ENCODE measurements at places on chromosomes 5 and 9.
A peak's percentile ranks its signal among the peaks of the same experiment; 100 is the strongest.

GRCh38 chr9:101408374-101409078 lies 9.9 kb downstream of the ZNF189 start:
- DNase-seq: no peak

DNA sequence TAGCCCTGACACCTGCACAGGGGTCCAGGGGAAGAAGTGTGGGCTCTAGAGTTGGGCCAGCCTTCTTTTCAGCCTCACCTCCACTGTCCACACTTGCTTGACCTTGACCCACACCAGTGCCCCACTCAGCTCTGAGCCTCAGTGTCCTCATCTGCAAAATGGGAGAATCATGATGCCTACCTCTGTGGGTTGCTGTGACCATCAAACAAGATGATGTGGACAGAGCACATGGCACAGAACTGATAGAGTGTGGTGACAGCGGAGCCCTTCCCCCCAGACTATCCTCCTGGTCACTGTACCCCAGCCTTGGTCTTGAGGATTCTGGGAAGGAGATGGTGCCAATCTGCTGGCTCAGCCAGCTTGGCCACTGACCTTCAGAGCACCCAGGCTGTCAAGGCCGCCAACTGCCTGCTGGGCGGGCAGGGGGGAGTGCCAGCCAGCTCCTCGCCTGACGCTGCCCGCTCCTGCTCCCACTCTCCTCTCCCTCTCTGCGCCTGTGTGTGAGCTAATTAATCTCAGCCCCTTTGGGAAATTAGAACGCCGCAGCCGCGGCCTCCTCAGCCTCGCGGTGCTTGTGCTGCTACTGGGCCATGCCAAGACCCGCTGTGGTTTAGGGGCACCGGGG lies 16.7 kb downstream of the CXXC5 start:
- no peak for DNase-seq

DNA sequence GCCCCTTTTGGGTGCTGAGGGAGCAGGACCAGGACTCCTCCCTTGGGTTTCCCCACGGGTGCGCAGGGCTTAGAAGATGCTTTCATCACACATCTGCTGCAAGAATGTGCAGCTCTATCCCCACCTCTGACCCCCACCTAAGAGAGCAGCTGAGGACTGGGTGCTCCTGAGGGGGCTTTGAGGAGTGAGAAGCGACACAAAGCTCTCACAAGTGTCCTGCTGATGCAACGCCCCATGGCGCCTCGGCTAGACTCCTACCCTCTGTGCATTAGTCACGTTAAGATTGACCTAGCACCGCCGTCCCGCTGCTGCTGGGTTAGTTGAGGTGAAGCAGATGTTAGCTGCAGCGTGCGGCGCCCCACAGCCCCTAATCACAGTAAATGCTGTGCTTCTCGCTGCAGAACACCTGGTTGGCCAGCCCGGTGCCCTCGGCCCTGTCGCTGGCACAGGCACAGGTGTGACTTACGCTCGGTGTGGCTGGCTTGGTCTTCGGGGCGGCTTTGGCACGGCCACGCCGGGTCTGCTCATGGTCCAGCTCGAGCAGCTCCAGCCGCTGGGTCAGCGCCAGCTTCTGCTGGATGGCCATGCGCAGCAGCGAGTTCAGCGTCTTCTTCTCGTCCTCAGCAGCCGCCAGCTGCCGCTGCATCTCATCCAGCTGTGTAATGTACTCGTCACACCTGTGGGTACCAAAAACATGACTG lies 45.0 kb upstream of the IPPK start:
- DNase-seq: no peak

GRCh38 chr5:169106911-169107706 lies 193.8 kb downstream of the SLIT3 start:
- DNase-seq: no peak

- DNase-seq: no peak
These were observed 11.8 kb downstream of the COL5A1 start for GRCh38 chr9:134653259-134654009.

DNA sequence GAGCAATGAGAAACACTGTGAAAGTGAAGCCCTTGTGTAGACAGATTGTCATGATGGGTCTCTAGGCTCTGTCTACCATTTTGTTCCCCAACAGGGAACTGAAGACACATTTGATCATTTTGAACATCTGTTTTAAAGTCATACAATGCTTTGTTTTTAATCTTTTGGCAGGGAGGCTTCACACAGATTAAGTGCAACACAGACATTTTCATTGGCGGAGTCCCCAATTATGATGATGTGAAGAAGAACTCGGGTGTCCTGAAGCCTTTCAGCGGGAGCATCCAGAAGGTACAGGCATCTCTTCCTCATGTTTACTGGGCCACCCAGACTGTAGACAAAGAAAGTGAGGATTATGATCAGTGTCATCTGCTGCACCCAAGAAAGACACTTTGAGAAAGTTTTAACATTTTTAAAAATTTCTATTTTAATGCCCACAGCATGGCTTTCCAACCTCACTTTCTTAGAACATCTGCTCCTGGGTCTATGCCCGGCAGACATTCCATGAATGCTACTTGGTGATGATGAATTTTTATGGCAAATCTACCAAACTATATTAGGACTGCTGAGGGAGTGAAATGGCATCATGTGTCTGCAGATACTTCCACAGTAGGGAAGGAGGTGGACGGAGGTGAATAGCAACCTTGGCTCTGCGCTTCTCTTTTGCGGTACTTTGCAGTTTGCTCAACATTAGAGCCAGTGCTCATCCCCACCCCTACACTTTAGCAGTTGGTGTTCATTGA lies 121.3 kb downstream of the LIFR start:
- no peak for DNase-seq

- DNase-seq: no peak
These were observed 51.8 kb upstream of the APC start for GRCh38 chr5:112685931-112686330.

- no peak for DNase-seq
These were observed 54.8 kb downstream of the IQGAP2 start for GRCh38 chr5:76457674-76458485.

- no peak for DNase-seq
These were observed 11.6 kb downstream of the NIPSNAP3B start for GRCh38 chr9:104775574-104775936.

GRCh38 chr9:27248702-27249101 lies 48.2 kb downstream of the EQTN start:
- DNase-seq: no peak

- no peak for DNase-seq
These were observed 46.4 kb upstream of the CPEB4 start for GRCh38 chr5:173841710-173842109.

DNA sequence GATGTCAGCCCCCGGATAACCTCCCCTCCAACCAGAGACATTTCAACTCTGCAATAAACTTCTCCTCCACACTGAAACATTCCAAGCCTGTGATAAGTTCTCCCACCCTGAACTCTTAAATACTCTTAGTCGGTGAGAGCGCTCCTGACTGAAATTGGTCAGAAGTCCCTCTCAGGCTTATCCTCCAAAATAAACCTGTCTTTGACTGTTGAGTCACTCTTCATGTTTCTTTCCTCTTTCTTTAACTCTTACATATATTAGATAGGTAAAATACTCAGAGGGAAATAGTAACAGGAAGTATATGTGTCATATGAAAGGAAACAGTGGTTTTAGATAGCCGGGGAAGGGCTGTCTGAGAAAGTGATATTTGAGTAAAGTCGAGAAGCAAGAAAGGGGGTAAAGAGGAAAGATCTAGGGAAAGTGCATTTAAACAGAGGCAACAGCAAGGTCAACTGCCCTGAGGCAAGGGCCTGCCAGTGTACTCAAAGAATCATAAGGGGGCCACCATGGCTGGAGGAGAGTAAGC lies 11.0 kb upstream of the FAM81B start:
- DNase-seq: no peak

GRCh38 chr9:98867103-98867428 lies 59.6 kb downstream of the GALNT12 start:
- no peak for DNase-seq

- DNase-seq: no peak
These were observed 141.7 kb downstream of the HTR1A start for GRCh38 chr5:63820577-63820976.

DNA sequence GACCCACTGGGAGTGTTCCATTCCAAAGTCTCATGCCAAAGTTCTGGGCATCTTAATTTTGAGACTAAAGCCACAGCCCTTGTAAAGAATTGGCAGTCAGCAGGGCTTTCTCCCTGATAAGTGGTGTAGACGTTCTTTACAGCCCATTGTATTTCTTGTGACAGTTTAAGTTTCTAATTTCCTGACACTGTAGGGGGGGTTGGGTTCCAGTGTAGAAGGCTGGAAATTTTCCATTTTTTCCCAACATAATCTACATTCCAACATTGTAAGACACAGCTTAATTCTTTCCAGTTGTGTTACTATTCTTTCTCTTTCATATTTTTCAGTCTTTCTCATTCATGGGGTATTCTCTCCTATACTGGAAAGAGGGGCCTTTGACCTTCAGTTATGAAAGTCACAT lies 121.1 kb downstream of the FBXL7 start:
- DNase-seq: no peak

- no peak for DNase-seq
These were observed 281.3 kb upstream of the CLINT1 start for GRCh38 chr5:158140120-158140731.

- no peak for DNase-seq
These were observed 65.6 kb downstream of the TEX10 start for GRCh38 chr9:100287186-100287585.

DNA sequence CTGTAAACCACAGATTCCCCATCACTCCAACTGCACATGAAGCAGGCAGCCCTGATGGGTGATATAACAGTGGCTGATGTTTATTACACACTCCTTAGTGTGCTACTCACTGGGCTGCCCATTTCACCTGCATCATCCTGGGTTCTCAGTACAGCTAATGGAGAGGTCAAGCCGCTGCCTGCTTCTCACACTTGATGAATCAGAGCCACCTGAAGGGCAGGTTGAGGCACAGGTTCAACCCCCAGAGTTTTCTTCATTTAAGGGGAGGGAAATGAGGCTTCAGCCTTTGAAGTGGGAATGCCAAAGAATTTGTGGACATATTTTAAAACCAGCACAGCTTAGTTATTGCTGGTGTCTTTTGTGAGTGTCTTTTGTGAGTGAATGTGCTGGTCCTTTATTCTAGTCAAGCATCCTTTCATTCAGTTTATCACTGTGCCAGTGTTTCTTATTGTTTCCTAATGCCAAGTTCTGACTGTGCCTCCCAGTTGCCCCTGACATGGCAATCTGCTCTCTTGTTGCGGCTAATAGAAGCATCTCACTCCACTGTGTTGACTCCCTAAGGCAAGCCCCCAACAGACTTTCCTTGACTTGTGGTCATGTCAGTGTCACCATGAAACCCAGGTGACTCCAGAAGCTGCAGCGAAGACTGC lies 109.2 kb downstream of the FBXL7 start:
- no peak for DNase-seq

DNA sequence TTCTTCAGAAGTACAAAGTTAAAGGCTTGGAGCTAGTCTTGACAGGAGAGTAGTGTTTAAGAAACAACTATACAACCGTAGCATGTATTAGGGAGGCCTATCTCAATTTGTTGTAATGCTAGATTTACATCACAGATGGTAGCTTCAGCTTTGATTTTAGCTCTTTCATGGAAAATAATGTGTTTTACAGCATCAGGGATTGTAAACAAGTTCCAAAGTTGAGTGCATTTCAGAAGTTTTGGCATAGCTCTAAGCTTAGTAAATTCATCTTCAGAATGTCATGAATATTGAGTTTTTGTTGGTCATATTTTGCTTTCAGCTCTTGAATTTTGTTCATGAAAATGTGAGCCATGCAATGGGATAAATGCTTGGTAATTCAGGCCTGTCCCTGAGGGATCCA lies 30.7 kb downstream of the SLC44A1 start:
- DNase-seq: no peak

DNA sequence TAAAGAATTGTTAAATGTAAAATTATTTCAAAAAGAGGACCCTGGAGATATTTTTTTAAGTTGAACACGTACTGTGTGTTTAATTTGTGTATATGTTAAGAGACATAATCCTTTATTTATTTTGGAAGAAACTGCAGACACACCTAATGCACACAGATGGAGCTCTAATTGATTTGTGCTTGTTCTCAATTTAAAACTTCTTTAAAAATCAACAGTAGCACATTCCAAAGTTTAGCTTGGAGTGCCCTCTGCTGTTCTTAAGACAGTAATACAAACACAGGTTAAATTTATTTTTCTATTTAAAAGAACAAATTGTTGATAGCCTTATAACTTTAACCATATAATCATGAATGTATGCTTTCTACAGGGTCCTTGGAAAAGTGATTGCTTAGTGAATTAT lies 277.6 kb upstream of the ADAMTS16 start:
- no peak for DNase-seq

DNA sequence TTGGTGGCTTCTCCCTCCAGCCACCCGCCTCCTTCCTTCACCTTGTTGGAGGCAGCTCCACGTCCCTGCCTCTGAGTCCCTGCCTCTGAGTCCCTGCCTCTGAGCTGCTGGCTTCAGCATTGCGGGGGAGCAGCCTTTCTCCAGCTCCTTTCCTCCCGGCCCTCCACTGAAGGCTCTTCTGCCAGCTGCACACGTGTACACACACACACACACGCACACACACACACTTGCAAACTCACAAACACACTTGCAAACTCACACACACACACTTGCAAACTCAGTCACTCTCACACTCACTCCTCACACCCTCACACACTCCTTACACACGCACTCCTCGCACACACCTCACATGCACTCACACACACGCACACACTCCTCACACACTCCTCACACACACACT lies 45.1 kb downstream of the C9orf50 start:
- peak; percentile 13 for DNase-seq

DNA sequence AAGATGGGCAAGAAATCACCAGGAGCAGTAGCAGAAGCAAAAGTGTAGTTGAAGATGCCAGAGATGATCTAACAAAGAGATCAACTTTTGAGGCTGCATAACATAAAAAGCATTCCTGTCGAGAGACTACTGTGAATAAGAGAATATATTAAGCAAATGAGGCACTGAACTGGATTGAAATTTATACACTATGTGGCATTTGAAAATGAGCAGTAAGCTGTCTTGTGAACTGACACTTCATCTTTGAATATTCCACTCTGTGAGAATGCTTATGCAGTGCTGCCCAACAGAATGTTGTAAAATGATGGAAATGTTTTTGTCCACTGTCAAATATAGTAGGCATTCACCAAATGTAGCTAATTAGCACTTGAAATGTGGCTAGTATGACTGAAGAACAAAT lies 18.9 kb upstream of the PRRC1 start:
- no peak for DNase-seq

Measured in Right ventricle myocardium inferior (tissue), 1 donor.